ENCODE measurements at places on chromosomes 6 and 20.

DNA sequence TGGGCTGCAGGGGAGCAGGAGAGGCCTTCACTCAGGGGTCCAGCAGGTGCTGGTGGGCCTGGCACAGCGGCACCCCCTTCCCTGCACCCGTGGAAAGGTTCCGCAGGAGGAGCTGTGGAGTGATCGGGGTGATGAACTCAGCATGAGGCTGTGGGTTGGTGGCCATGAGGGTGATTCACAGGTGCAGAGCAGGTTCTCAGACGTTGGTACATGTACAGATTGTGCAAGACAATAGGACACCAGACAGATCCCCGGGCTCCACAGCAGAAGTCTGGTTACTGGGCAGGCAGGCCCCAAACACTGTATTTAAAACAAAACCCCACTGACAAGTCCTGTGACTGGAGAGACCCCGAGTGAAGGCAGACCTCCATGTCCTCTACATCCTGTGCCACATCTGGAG, 151.6 kb upstream of the CDH4 start:
- no peak for DNase-seq

DNA sequence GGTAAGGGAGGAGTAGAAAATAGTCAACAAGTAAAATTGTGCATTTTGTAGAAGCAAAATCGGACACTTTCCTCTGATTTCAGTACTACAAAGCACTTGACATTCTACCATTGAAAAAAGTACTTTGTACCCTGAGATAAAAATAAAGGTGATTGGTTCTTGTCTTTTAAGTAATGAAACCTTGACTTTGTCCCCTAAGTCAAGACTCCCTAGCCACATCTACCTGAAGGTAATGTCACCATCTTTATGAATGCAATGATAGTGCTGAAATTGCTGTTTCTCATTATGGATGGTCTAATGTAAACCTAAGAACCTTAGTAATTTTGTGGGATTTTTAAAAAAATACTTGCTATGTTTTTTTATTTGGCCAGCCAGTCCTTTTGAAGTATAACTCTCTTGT, 2.4 kb upstream of the MAN1A1 start:
- DNase-seq: no peak

DNA sequence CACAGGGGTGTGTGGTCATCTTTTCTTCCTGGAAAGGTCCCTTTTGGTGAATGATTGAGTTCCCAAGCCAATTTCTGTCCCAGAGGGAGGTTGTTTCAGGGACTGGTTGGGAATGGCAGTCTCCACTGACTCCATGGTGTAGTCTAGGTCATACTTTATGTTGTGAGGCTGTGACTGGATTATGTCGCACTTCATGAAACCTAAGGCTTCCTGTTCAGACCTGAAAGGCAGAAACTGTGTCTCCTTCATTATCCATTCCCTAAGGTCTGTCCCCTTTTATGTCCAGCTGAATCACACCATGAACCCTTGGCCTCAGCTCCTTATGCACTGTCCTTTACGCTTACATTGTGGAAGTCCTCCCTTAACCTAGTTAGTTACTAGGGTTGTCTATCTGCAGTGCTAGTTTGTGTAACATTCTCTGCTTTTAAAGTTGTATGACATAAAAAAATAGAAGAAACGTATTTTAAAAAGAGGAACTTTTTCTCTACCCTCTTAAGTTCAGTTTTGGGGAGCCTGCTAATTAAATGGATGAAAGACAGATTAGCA, 191.3 kb downstream of the JARID2 start:
- DNase-seq: no peak

- DNase-seq: no peak
These were observed 21.5 kb downstream of the FOXC1 start for GRCh38 chr6:1631251-1631650.

DNA sequence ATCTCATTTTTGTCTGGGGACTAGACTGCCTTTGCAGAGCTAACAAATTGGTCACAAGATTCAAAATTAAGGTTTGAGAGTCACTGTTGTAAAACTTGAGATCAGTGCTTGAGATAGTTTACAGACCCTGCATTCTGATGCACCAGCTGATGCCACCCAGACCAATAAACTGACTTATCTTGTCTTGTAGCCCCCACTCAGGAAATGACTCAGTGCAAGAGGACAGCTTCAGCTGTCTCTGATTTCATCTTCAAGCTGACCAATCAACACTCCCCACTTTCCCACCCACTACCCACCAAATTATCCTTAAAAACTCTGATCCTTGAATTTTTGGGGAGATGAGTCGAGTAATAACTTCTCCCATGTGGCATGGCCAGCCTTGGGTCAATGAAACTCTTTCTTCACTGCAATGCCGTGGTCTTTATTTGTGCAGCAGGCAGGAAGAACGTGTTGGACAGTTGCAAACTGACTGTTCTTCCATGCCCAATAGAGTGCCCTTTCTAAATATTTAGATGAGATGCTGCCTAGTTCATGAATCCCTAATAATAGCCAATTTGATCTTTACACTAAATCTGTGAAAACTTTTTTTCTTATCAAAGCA, 48.3 kb upstream of the PROKR2 start:
- no peak for DNase-seq

- no peak for DNase-seq
These were observed 68.3 kb upstream of the FRMD1 start for GRCh38 chr6:168147205-168147738.

Measured in stimulated activated CD8-positive, alpha-beta memory T cell treated with anti-CD3 and anti-CD28 coated beads, Interleukin-4, amount 100 ng/mL, for 1 hour (primary cell).